CD4-positive, alpha-beta T cell treated with Interleukin-10 for 1 hour (primary cell): ENCODE measurements at places on chromosomes 1 and 21.

- DNase-seq: no peak
Measured at GRCh38 chr1:63475761-63476160, 47.3 kb downstream of the ITGB3BP start.

DNA sequence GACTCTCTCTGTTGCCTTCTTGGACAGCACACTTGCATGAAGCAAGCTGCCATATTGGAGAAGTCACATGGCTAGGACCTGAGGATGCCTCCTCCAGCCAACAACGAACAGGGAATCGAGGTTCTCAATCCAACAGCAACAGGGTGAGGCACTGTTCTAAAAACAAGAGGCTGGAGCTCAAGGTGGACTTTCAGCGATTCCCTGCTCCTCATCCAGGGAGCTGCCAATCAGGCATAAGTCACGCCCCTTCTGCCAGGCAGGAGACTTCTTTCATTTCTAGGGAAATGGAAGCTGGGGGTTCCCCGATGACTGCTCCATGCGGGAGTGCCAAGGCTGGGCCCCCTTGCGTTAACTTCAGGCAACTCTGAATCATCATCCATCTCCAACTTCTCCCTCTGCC is 22.7 kb upstream of the IFNAR1 start:
- no peak for DNase-seq

- DNase-seq: no peak
Measured at GRCh38 chr1:162335126-162335525, 41.5 kb downstream of the SPATA46 start.

- no peak for DNase-seq
Measured at GRCh38 chr1:243246916-243247315, 8.2 kb downstream of the CEP170 start.

- DNase-seq: no peak
Measured at GRCh38 chr1:19151537-19151936, 58.5 kb downstream of the UBR4 start.

DNA sequence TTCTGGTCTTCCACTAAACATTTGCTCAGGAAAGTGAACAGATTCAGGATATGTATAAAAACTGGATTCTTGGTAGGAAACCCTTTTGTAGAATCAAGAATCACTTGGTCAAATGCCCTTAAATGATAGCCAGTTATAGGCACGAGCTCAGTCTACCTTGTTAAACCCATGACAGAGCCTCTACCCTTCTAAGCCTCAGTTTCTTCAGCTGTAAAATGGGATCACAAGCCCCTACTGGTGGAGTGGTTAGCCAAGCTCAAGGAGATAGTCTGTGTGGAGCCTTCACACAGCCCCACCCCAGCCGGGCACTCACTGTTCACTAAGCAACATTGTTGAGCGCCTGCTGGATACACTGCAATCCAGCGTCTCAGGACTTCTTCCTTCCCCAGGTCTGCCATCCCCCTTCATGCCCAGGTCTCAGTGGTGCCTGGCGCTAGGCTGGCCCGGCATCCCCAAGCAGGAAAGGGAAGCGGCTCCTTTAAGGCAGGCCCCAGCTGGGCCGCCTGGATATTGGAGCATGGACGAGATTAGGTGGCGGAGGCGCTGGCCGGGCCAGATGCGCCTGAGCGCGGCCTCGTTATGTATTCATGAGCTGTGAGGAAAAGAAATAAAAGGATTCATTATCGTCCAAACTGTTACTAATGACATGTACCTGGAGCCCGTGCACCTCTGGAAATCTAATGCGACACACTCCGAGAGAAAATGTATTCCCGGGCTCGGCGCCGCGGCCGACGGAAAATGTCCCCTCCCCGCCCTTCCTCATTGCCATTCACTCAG is 75.6 kb downstream of the TAS1R2 start:
- no peak for DNase-seq

DNA sequence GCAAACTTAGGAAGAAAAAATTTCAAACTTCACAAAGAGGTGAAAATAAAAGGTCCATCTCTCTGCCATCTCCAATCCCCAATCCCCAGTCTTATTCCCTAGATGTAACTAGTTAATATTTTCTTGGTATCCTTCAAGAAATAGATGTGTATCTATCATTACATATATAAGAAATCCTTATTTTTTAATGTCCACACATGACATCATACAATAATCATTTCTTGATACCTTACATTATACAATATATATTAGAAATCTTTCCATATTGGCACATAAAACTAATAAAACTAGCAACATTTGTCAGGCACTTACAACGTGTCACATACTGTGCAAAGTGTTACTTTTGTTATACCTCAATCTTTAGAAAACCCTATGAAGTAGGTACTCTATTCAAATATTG is 16.2 kb downstream of the DOCK7 start:
- no peak for DNase-seq

DNA sequence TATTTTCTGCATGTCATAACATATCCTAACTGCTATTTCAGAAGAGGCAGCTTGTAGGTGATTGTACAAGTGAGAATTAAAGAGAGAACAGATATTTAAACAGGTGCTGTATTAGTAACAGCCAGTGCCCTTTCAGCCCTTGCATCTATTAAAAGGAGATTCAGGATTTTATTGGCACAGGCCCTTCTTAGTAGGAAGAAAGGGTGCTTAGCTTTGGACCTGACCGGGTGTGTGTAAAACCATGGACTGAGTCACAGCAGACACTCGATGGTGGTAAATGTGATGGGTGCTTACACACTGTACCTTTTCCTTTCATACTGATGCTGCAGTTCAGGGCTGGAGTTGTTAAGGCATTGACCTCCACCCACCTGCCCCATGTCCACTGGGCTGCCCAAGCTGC is 12.7 kb upstream of the CD101 start:
- DNase-seq: no peak

- DNase-seq: no peak
Measured at GRCh38 chr1:39572379-39573096, 4.1 kb downstream of the PABPC4 start.

GRCh38 chr1:115713906-115714305 is 54.6 kb downstream of the CASQ2 start:
- no peak for DNase-seq

DNA sequence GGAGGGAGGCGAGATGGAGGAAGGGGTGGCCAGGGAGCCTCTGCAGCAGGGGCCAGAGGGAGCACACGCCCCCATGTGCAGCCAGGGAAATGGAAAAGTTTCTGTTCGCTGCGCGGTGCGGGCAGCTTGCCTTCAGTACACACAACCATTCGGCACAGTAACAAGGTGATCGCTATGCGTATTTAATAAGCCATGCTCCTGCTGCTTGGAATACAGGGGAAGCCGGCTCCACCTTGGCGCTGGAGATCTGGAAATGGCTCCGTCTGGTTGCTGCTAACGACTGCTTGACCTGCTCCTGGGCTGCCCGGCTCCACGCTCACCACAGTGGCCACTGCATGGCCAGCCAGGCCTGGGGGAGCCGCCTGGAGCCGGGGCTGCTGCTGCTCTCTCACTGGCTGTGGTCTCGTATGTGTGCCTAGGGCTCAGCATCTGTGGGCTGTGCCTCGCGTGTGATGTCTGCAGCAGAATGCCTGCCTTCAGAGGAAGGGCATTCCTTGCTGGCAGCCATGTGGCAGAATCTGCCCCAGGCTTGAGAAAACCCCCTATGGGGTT is 86.4 kb upstream of the ACTL8 start:
- no peak for DNase-seq

- no peak for DNase-seq
Measured at GRCh38 chr1:168966217-168966616, 140.3 kb upstream of the ATP1B1 start.

- no peak for DNase-seq
Measured at GRCh38 chr1:47650611-47651010, 212.8 kb downstream of the FOXD2 start.

DNA sequence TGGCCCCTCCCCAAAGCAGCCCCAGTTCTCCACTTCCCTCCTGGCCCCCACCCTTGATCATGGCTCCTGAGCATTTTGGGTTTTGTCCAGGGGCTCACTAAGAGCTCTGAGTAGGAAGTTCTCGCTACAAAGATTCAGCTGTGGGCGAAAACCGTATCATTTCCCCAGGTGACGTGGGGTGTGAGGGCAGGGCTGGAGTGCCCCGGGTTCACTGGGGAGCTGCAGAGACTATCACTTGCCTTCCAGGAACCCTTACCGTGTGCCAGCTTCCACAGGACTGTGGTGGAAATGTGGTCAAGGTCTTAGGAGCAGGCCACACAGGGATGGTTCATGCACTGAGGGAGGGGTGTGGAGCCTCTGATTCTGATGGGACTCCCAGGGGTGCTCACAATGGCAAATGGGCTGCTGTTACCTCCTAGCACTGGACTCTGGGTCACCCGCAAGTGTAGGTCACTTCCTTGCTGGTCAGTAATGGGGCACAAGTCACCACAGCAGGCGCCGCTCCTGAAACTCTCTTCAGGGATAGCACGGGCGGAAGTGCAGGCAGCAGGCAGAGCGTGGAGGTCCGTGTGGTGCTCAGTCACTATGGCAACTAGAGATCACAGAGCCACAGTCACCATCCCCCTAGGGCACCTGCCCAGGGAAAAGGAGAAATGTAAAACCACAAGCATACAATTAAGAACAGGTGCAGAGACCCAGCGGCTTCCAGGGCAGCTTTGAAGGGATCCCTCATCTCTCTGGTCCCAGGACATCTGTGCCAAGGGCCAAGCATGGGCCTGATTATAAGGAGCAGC is 35.4 kb downstream of the RSPH1 start:
- DNase-seq: peak; percentile 65

DNA sequence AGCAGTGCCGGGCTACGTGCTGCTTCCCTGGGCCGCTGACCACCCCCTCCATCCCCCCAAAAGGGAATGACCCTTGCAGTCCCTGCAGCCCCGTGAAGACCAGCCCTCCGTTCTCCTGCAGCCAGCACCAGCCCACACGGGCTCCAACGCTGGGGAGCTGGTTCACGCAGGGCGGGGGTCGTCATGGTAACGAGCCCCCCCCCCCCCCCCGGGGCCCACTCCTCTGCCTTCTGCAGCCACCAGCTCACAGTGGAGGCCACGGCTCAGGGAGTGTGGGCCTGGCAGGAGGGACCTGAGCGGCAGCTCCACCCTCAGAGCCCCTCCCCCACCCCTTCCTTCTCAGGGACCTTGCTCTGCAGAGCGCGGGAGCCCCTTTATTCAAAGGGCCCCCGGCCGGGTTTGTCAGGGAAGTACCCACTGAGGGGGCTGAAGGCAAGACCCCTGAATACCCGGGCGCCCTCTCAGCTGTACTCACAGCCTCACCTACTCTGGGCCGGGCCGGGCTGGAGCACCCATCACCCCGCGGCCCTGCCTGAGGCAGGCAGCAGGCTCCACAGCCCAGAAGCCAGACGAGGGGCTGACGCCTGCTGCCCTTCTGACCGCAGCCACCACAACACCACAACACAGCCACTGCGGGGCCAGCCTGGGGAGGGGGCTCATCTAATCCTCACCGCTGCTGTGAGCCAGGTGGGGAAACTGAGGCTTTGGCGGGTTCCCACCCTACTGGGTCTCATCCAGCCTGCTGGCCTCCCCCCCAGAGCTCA is 12.6 kb downstream of the MEGF6 start:
- DNase-seq: no peak

- DNase-seq: no peak
Measured at GRCh38 chr1:74964508-74965102, 169.6 kb upstream of the LHX8 start.

DNA sequence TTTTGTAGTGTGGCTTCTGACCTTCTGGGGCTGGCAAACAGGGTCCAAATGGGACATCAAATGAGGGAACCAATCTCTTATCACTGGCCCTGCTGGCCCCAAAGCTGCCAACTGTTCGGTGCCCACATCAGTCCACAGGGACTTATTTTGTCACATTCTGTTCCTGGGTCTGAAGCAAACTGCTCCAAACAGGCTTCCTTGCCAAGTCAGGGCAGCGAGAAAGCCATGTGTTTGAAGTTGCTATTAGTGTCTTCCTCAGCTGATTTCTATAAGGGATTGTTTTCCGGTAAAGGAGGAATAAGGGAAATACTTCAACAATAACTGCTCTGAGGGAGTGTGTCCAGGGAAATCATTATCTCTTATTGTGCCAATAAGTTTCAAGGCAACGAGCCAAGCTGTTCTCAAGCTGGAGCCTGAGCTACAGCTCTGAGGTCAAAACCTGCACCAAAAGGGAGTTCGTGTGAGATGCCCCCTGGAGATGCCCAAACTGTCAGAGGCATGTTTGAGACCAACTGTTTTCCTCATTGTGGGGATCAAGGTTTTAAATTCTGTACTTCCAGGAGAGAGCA is 381.4 kb upstream of the PROX1 start:
- DNase-seq: no peak

DNA sequence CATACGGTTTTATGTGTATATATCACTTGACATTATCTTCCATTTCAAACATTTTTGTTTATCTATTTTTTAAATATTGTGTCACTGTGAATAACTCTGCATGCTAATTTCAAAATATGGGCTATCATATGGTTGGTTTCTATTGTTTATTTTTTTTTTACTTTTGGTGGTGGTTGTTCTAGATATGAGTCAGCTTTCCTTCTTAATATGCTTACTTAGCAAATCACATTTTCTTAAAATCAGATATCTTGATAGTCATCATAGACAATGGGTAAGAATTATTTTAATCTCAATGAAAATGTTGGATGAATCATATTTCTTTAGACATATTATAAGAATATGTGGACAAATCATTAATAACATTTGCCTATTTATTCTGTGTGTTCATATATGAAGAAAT is 881.5 kb downstream of the BRINP3 start:
- no peak for DNase-seq

DNA sequence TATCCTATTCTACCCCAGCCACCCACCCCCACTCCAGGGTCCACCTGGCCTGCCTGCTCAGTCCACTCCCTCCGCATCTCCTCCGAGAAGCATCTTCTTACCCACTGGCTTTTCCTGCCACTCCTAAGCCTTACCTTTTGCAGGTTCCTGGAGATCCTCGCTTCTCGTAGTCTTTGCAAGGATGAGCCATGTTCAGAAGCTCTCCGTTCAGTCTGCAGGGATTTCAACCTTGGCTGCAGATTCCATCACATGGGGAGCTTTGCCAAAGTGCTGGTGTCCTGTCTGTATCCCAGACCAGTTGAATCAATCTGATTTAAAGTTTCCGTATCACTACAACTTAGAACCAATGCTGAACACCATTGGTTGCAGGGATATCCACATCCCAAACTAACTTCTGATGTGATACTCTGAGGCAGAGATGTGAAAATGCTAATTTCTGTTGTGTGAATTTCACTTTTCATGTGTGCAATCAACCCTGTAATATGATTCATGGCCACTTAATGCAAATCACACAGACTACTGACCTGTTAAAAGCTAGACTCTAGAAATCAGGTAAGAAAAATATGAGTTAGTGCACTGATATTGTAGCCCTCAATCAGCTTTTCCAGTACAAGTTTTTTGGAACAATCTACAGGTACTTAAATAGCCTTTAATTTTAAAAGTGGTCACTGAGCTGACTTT is 61.9 kb downstream of the CAPN2 start:
- DNase-seq: no peak
